ENCODE measurements at places on chromosomes 1 and 21.

- no peak for DNase-seq
These were observed 90.9 kb upstream of the KCNK1 start for GRCh38 chr1:233523047-233523446.

GRCh38 chr1:2974701-2975301 is 46.5 kb upstream of the ACTRT2 start:
- no peak for DNase-seq

- no peak for DNase-seq
These were observed 26.2 kb downstream of the KIF1B start for GRCh38 chr1:10236405-10237156.

DNA sequence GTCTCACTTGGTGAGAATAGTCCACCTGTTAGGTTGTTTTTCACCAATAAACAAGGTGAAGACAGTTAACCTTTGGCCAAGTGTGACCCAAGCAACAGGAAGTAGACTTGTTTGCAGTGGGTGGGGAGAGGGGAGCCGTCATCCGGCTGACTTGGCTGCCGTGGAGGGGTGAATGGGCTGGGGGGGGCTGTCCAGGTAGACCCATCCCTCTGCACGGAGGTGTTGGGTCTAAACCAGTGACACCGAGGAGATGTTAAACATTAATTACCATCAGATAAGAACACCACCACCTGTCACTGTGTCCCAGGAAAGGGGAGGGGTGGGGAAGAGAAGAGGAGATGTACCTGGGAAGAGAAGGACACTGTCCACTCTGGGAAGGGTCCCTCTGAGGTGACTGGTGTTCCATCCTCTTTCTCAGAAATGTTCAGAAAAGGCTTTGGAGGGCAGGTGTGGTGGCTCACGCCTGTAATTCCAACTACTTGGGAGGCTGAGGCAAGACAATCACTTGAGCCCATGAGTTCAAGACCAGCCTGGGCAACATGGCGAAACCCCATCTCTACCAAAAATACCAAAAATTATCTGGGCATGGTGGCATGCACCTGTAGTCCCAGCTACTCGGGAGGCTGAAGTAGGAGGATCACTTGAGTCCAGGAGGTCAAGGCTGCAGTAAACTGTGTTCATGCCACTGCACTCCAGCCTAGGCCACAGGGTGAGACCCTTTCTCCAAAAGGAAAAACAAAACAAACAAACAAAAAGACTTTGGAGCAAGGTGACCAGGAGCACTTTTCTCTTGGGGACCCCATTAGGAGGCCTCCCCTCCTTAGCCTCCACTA is 6.7 kb upstream of the MYOM3 start:
- no peak for DNase-seq

DNA sequence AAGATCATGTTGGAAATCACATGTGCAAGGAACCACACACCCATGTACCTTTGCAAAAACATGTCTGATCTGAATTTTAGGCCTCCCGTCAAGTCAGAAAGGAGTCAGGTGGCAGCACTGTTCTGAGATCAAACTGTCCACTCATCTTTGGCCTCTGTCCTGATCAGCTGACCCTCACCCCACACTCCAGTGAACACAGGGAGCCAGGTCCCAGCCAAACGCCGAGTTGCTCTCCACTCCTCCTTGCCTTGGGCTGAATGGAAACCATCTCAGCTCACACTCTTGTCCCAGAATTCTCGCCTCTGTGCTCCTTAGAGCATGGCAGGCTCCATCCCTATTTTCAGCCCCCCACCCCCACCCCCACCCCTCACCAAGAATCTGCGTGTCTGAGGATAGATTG is 4.6 kb upstream of the RNF186 start:
- no peak for DNase-seq

DNA sequence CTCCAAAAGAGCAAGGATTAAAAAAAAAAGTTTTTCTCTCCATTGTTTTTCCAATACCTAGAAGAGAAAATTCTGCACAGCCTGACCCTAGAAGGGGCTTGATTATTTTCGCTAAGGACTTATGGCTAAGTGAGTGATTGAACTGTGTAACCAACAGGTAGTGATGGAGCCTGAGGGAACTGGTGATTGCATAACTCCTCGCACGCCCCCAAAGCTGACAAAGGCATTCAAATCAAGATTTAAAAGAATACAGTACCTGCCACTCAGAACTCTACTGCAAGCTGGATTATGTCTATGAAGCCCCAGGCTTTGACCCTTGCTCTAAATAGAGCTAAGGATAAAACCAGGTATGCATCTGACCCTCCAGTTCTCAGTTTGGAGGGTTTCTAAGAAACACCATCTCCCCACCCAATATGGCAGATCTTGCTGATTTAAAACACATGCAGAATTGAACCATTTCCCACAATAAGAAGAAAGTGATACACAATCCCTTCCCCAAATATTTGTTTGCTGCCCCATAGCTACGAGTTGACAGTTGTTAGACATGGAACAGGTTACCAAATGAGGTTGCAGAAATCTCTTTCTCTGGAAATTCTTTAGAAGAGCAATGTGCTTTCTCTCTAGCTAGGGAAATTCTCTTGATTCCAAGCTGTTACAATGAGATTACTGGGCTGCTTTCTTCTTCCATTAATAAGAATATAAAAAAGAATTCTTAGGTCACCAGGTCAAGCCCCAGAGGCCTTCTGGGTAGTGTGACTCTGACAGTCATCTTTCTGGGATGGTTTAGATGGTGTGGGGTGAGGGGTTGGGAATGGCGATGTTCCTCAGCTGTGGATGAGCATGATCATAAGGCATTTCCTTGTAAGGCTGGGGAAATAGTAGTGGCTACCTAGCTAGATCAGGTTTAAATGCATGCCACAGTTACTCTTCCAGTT is 35.1 kb downstream of the FGGY start:
- DNase-seq = no peak

- DNase-seq = no peak
These were observed 803 bp upstream of the RHBG start for GRCh38 chr1:156368157-156368658.

DNA sequence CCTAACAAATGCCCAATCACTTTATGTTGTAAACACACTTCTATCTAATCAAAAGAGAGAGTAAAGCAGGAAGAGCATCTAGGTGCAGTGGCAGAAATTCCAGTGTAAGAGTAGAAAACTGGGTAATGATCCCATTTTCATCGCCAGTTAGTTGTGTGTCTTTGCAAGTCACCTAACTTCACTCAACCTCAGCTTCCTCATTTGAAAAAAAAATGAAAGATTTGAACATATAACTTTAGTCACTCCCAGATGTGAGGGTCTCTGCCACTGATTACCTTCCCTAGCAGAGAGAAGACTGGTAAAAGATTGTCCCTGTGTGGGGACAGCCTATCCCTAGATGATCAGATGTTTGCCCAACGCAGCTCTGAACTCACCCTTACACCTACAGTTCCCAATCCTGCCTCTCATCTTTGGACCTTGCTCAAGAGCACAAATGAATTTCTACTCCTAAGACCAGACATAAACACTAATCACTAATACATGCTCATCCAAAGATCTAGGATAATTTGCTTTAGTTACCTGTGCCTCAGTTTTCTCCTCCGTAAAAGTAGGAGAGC is 25.2 kb upstream of the DUSP23 start:
- DNase-seq = no peak

GRCh38 chr1:64975740-64976139 is 9.4 kb upstream of the JAK1 start:
- no peak for DNase-seq

- no peak for DNase-seq
These were observed 16.2 kb upstream of the COL18A1 start for GRCh38 chr21:45388611-45389296.

- DNase-seq = no peak
These were observed 73.5 kb upstream of the LRRC7 start for GRCh38 chr1:69494221-69494620.
